ENCODE measurements at places on chromosomes 7 and 10.

- DNase-seq, result no peak
These were observed 18.6 kb upstream of the DNAJB6 start for GRCh38 chr7:157318015-157318706.

DNA sequence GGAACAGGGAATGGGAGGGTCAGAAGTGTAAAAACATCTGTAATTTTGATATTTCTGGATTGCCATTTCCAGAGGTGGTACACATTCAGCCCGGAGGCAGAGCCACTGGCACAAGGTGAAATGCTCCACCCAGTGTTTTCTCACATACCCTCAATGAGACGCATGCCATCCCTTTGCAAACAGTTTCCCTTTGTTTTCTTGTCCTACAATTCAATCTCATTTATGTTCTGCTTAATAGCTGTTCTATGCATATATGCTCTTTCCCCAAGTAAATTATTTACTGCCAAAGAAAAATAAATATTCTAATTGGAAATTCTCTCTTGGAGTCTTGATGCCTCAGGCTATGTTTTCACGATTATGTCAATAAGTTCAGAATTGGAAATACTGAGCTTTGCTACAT is 369.7 kb upstream of the AKR1E2 start:
- no peak for DNase-seq

DNA sequence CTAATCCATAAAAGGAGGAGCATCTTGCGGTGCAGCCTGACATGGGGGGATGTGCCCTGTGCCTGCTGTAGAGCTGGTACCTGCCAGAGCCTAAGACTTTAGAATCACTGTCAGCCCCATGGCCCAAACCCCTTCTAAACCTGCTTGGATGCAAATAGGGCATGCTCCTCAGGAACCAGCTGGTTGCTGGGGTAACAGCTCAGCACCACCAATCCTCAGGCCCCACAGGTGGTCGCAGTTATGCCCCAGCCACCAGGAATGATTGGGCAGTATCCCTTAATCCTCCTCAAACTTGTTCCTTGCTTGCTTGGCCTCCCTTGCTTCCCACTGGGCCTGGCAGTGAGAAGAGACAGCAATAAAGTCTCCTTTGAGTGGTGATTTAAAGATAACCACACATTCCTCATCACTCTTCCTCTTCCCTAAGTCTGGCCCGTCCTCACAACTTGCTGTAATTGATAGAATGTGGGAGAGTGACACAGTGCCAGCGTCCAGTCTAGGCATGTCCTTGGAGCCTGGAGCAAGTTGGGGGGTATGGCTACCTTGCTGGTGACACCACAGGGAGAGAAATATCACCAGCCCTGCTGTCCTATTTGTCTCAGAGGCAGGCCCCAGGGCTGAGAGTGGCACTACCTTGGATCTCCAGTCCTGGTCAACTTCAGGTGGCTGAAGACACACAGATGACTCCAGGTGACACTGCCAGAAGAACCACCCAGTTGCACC is 43.0 kb downstream of the VSTM4 start:
- DNase-seq, result no peak

DNA sequence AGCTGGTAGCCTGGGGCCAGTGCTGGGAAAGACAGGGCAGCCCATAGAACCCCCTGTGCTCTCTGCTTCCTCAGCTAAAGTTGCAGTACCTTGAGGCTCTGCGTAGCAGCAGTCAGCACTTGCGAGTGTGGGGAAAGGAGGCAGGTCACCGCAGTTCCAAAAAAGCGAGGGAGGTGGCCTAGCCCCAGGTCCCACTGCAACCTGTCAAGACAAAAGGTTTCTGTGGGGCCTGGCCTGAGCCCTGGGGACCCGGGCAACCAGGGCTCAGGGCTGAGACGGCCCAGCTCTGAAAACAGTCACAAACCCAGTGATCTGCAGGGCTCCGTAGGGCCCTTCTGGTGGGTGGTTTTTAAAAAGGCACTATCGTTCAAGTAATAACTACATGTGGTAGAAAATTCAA is 19.5 kb downstream of the RRP12 start:
- no peak for DNase-seq

DNA sequence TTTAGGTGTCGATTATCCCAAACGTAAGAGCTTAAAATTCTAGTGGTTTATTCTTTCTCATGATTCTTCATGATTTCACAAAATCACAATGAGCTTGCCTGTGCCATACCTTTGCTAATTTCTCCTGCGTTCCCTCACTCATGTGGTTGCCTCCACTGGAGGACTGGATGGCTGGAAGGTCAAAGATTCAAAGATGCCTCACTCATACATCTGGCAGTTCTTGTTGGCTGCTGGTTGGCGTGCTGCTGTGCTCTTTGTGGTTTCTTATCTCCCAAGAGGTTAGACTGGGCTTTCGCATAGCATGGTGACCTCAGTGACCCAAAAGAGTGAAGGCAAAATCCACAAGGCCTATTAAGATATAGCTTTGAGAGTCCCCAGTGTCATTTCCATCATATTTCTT is 877.6 kb upstream of the AUTS2 start:
- DNase-seq, result no peak

DNA sequence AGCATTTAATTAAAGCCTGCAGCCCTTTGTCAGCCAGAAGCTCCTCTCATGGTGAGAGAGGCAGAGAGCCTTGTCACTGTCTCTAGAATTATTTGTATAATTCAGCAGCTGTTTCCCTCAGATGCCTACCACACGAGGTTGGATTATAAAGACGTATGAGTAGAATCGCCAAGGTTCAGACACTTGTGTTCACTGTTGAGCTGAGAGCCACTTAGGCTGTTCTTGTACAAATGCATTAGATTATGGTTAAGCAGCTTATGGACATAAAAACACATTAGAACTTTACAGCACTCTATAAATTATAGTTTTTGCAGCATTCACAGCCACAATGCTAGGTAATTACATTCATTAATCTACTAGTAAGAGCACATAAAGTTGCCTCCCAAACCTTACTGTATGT is 282.6 kb downstream of the AUTS2 start:
- DNase-seq, result peak; percentile 77

- DNase-seq, result no peak
These were observed 130.6 kb downstream of the TCERG1L start for GRCh38 chr10:131180740-131181415.

GRCh38 chr7:137760111-137760510 is 86.7 kb downstream of the DGKI start:
- DNase-seq, result no peak

GRCh38 chr7:27808626-27809025 is 68.7 kb downstream of the TAX1BP1 start:
- no peak for DNase-seq

- no peak for DNase-seq
These were observed 47.3 kb upstream of the C7orf33 start for GRCh38 chr7:148543302-148543701.

DNA sequence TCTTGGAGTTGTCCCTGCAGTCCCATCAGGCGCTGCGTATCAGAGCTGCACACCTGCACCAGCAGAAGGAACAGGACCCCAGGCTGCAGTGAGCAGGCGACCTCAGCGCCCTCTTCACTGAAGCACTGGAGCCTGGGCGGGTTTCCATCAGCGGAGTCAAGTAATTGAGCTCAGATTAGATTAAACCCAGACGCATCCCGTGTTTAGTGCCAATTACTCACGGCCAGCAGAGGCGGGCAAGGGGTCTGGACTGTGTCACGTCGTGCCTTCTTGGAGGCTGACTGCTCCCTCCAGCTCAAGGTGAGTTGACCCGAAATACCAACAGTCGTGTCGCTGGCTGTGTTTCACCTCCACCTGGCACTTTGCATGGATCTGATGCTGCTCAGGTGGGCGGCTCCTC is 123.6 kb downstream of the CXCL12 start:
- DNase-seq, result no peak

- no peak for DNase-seq
These were observed 214.0 kb upstream of the TMEM72 start for GRCh38 chr10:44697116-44697515.

GRCh38 chr7:27111042-27111750 is 8.7 kb upstream of the HOXA2 start:
- DNase-seq, result no peak

- DNase-seq, result no peak
These were observed 86.6 kb downstream of the PRLHR start for GRCh38 chr10:118508863-118509262.

DNA sequence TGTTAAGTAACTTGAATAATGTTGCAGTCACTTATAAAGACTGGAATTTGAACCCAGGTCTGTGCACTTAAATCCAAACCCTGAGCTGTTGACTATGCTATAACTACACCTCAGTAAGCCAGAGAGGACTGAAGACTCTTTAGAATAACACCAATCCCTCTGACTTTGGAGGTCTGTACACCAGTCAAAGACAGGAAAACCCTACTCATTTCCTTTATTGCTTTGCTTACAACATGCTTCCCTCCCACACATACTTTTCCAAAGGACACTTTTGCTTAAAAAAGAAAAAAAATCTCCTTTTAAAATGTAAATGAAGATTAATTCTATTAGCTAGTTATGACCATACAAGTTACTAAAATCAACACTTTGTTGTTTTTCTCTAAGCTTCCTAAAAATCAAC is 184.7 kb upstream of the KCTD7 start:
- no peak for DNase-seq

GRCh38 chr10:21572578-21572977 is 38.5 kb downstream of the MLLT10 start:
- no peak for DNase-seq

- DNase-seq, result no peak
These were observed 88.6 kb upstream of the KLF14 start for GRCh38 chr7:130822642-130823041.

GRCh38 chr7:102093599-102094315 is 192.9 kb upstream of the SH2B2 start:
- no peak for DNase-seq

- no peak for DNase-seq
These were observed 473.0 kb downstream of the GALNT17 start for GRCh38 chr7:71604818-71605414.

- DNase-seq, result no peak
These were observed 222.2 kb downstream of the NEBL start for GRCh38 chr10:20674926-20675325.

DNA sequence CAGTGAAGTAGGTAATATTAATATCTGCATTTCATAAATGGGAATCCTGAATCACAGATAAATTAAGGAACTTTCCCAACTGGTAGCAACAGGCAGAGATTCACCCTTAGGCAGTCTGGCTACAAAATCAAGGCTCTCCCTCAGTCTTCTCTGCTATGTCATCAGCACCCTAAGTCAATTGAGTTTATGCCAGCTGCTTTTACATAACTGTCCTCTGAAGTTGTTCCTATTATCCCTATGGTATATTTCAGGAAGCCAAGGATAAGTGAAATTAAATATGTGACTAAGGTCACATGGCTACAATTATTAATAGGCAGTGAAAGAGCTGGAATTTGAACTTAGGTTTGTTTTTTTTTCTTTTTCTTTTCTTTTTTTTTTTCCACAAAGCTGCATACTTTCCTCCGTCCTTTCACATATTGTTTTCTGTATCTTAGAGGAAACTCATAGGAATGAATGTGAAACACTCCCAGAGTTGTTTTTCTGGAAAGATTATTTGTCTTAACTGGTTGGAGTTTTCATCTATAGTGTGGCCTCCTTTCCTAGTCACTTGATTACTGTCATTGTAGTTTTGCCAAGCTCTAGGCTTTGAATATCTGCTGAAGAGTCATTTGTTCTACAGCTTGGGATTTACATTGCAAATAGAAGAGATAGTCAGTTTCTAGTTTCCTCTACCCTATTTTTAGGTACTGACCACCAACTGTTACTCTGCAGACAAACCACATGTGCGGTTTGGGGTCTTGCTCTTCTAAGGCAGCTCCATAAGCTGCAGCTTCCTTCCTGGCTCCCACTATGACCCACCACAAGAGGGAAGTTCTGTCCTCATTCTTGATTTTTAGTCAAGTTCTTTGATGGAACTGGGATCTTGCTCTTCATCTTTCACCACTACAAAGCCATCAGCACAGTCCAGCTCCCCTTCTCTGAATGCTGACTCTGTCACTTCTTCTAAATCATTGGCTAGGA is 338.0 kb upstream of the KIAA1217 start:
- DNase-seq, result no peak

DNA sequence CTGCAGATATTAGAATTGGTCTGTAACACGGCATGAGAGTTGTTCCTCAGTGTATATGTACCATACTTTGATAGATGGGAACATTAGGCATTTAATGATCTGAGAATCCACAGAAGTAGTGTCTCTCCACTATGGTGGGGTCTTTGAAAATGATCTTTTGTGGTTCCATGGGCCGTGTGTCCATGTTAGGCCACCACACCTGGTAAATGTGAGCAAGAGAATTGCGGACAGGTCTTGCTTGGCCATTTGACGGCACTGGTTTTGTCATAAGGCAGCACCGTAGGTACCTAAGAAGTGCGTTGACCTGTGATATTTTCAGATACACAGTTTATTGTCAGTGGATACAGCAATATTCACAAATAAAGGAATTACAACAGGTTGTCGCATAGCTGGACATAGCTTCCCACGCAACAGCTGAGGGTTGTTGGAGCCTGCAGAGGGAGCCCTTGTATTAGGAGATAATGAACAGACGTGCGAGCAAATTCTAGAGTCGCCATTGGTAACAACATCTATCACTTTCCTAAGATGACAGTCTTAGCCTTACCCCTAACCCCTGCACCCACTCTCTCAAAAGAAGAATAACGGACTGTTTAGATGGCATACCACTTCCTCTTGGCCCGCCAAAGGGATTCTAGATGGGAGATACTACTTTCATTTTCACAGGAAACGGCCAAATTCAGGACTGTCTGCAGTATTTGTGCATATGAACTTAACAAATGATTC is 111.4 kb downstream of the COL28A1 start:
- peak; percentile 84 for DNase-seq

DNA sequence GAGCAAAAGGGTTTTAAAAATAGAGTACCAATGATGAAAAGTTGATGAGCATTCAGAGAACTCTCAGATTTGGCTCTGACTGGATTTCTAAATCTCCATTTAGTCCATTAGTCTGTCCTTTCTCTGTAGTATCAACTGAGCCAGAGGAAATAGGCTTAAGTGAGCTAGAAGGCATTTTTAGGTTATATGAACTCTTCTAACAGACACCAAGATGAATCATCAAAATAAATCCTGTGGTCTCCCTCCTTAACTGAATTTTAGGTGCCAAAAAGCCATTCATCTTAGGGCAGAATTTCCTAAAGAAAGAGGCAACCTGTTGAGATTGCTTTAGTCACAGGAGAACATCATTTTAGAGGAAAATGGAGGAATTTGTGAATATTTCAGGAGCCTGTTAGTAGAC is 305.1 kb downstream of the AUTS2 start:
- DNase-seq, result no peak

GRCh38 chr7:47503281-47503680 is 78.6 kb downstream of the TNS3 start:
- no peak for DNase-seq

GRCh38 chr10:12025591-12025990 is 17.0 kb downstream of the UPF2 start:
- no peak for DNase-seq

- no peak for DNase-seq
These were observed 15.3 kb downstream of the LIPK start for GRCh38 chr10:88721392-88721791.
